ENCODE measurements at places on chromosomes 2 and 18. TPM values are rescaled to one million over a fixed set of nuclear protein-coding genes. Genes with fewer than 3 reads are reported as not detected.

DNA sequence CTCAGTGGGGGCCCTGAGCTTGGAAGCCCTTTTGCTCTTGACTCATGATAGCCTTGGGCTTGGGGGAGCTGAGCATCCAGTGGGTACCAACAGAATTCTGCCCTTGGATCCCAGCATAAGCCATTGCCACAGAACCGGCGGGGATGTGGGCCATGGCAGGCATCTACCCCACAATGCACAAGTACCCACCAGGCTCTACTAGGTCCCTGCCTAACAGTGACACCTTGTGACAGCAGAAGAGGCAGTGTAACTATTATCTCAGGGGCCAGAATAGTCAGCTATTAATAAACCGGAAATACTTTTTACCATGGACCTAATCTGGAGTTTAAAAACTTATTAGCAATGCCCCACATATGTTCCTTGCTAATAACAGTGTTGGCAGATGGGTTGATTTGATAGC is 397.2 kb downstream of the TMEM182 start:
- no peak for DNase-seq

DNA sequence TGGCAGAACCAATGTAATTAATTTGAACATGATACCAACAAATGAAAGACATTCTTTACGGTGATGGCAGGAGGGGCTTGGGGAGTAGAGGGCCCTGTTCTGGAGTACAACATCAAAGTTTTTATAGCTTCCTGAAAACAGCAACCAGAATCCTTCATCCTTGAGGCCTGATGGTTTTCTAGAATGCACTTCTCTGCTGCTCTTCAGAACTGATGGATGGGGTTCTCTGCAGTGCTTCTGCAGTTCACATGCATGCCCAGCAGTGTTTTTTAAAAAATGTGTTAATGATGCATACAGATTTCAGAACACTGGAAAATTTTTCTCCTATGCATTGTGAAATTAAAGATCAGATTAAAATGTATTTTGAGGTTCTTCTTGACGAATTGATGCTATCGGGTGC is 2.5 kb downstream of the LTBP1 start:
- no peak for DNase-seq

DNA sequence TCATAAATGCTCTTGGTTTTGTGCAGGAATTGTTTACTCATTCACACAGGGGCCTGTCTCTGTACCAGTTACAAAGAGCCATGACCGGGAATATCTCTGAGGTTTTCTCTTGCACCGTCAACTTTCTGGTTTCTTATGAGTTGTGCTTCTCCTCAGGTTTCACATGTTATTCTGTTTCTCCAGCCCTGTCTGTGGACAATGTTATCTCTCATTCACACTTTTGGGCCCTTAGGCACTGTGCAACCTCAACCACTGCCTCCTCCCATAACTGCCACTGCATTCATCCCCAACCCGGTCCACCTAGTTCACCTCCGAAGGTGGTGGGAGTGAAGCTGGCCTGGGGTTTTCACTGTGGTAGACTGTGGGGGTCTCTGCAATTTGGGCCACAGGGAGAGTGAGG is 22.5 kb upstream of the NEDD4L start:
- DNase-seq = no peak

DNA sequence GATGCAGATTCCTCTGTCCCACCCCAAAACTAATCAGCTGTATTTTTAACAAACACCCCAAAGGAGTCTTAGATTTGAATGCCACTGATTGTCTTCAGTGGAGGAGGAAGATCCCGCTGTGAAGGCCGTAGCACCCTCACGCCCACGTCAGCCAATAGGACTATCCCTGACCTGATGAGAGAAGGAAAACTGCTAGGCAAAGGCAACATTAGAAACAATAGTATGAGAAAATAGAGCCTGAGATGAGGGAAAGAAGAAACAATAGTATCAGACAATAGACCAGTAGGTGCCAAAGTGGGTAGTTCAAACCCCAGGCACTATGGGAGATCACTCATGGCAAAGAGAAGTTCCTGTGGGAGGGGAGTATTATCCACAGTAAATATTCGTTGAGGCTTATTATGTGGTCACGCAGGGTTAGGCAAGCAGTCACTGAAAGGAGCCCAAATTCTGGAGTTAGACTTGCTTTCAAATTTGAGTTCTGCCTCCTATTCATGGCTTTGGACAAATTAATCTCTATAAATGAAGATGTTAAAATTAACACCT is 2.8 kb downstream of the PCBP1 start:
- DNase-seq = no peak

DNA sequence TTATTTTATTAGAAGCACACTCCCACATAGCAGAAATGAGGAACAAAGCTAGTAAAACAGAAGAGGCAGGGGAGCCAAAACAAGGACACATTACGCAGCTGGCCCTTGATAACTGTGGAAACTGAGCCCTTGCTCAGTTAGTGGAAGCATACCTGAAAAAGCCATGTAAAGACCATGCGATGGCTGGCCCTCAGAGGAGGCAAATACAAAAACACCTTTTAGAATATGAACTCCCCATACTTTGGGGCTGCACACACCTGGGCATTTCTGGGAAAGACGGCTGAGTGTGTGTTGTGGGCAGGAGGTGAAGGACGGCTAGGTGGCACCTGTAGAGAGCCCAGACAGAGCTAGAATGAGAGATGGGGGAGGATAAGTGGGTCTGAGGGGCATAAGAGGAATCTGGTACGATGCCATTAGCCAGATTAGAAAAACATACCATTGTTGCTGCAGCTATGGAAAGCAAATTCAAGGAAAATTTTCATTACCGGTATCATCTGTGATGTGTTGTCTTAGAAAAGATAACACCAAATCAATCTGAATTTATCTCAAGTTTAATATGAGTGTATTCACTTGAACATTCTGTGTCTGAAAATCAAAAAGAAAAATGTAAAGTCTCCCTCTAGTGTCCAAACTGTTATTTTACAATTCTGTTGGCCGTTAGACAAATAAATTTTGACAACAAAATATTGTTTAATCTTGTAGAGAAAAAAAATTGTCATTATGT is 45.2 kb upstream of the SULT1C3 start:
- DNase-seq = no peak

GRCh38 chr2:9556121-9556743 is 602 bp upstream of the ADAM17 start:
- DNase-seq = no peak

DNA sequence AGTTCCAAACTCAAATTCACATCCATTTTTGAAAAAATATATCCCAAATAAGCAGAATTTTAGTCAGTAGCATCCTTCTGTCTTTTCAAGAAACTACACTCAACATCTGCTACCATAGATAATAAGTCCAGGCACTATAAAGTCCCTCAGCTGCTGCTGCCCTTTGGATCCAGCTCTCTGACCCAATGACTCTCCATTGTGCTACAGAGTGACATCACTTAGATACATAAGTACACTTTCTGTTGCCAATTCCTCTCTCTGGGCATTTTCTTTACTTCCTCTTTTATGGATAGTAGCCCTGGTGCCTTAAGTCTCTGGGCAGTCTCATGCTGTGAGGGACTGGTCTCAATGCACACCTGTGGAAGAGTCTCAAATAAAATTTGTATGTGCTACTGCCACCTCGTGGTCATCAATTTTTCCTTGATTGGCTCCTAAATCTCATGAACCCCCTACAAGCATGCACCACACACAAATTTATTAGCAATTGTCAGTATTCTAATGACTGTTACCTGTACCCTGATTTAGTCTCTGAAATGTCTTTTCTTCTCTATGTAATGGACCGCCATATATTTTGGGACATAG is 219.2 kb downstream of the LRP1B start:
- DNase-seq = no peak

The TMEM247 gene
- total RNA-seq = not detected

- no peak for DNase-seq
Observed at GRCh38 chr18:68152770-68153169, 562.1 kb downstream of the TMX3 start.

DNA sequence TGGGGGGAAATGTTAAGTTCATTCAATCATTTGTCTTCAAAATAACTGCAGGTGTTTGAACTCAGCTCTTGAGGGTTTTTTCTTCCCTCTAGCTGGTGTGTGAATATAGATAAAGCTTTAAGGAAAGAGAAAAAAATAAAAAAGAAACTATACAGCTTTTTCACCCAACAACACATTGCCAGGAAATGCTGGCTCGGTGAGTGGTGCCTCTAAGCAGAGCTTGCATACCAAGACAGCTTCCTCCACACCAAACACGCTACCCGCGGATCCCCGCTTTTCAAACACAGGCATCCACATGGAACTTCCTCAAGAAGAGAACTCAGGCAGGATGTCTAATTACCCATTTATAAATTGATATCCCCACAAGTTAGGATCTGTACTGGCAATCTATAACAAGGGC is 69.8 kb upstream of the TANK start:
- no peak for DNase-seq

DNA sequence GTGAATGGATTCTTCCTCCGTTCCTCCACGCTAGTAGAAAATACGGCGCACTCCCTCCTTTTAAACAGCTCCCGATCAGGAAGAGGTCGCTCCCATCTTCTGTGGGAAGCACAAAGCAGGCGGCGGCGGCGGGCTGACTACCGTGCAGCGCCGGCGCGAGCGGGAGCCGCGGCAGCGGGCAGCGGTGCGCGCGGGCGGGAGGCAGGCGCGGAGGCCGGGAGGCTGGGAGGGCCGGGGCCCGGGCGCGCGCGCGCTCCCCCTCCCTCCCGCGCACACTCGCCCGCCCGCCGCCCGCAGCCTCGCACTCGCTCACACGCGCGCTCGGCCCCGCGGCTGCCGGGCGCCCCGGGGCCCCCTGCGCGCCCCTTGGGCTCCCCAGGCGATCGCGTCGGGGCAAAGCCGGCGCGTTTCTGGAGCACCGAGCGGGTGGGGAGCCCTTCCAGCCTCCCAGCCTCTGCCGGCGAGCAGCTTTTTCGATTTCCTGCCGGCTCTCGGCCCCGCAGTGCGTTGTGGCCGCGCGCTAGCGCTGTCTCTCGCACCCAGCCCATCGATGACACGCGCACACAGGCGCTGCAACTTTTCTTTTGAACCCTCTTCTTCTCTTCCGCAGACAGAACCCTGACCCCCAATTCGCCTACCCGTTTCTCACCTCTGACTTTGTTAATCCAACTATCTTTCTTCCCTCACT is at the start of gene SLC8A1:
TSS of gene SLC8A1 (minus strand) at position 173 of the 688 bp plus-strand sequence.
- no peak for DNase-seq

DNA sequence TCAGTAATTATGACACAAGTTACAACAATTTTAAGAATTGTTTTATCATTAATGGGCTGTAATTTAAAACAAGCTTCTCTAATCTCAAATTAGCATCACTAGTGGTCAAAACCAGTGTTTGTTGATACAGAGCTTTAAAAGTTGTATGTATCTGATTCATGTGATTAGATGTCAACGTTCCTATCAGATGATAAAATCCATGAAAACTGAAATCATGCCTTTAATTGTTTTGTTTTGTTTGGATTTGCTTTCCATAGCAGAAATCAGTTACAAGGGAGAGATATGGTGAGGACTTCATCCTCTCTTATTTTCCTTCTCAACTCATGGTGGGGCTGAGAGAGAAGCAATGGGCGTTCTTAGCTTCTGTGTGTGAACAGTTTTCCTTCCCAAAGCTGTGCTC is 469.6 kb downstream of the PID1 start:
- no peak for DNase-seq

The DSEL gene
- 0.18 TPM for total RNA-seq

DNA sequence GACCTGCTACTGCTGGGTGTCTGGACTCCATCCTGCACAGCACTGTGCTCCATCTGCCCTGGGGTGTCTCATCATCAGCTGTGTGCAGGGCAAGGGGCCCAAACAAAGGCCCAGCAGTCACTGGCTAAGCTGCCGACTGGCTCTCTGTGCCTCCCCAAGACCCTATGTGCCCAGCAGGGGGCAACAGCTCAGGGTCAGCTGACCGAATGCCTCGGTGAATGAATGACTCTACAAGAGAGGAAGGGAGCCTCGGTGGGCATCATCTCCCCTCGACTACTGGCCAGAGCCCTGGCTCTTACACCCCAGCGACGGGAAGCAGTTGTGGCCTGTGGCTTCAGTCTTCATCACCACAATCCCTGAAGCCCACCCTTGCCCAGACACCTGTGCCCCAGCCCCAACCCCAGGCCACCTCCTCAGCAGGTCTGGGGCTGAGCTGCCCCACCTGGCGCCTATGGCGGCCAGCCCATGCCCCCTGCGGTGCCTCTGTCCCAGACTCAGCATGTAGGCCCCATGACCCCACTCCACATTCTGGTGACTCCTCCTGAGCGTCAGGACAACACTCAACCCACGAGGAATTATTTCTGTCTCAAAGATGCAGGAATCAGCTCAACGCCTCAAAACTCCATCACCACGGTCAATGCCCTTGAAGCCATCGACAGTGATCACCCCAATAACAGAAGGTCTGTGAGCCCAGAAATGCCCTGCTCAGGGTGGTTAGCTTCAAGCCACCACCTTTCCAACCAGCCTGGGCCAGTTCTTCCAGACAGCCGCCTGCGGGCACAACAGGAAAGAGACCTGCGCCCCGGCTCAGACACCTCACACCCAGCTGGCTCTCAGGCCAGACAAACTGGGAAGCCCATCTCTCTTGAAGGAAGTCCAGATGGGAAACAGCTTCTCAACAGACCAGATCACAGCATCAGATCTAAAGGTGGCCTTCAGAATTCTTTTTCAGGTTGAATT is 1.6 kb upstream of the GPR17 start:
- DNase-seq = no peak

DNA sequence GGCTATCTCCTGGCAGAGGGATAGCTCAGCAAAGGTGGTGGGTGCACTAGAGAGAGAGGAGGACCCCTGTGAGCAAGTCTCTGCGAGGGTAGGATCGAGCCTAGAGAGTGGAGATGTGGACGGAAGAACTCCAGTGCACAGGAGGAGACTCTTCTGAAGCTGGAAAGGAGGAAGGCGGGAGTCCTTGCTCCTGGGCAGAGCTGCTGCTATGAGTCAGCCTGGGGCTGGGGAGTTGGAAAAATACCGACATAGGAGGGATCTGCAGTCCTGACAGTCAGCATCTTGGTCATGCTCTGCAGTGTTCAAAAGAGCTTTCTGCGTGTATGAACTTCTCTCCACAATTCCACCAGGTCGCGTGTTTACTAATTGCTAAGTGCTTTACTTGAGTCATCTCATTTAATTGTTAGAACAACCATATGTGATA is 233.8 kb downstream of the LDLRAD4 start:
- DNase-seq = no peak

GRCh38 chr2:201955231-201955630 is 78.4 kb upstream of the FZD7 start:
- no peak for DNase-seq

DNA sequence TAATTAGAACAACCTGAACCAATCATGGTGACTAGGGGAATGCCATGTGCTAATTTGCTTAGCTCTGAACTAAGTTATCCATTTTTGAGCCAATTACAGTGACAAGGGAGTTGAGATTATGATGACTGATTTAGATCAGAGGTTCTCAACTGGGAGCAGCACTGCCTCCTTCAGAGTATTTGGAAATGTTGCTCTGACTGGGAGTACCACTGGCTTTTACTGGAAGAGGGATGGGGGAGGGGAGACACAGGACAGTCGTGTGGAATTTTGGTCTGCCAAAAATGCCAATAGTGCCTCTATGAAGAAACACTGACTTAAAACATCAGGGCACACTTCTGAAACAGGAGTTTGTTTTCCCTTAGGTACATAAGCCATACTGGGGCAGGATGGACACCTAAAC is 48.1 kb upstream of the VPS54 start:
- DNase-seq = no peak

GRCh38 chr2:9329497-9329896 is 93.8 kb downstream of the ITGB1BP1 start:
- no peak for DNase-seq

The ARL4C gene
- total RNA-seq = 76.0 TPM

Measured in Caco-2 (cell line).